ENCODE measurements at places on chromosomes 2 and 18.
A peak's percentile ranks its signal among the peaks of the same experiment; 100 is the strongest.

GRCh38 chr2:56202381-56203121 is 18.8 kb downstream of the CCDC85A start:
- no peak for DNase-seq

DNA sequence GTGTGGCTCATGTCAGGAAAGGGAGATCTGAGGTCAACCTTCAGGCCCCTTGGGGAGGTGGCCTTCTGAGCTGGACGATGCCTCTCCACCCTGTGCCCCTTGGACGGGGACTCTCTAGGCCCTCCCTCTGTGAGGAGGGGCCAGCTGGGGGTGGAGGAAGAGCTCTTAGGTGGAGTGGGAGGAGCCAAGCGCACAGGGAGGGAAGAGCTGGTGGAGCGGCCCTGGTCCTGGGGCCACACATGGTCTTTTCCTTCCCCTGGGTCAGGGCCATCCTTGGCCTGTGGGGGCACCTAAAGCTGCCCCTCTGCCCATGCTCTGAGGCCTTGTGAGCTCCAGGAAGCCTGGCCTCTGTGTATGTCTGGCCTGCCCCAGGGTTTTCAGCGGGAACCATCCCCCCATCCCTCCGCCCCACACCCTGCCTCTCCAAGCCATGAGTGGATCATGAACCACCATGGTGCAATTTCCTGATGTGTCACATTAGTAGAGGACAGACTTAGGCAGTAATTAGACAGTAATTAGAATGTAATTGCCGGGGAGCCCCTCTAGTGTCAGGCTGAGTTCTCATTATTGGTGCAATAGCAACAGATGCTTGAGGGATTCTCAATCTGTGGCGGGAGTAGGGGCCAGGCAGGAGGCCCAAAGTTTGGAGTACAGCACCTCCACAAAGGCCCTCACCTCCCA is 63.0 kb downstream of the GLI2 start:
- peak; percentile 62 for DNase-seq

DNA sequence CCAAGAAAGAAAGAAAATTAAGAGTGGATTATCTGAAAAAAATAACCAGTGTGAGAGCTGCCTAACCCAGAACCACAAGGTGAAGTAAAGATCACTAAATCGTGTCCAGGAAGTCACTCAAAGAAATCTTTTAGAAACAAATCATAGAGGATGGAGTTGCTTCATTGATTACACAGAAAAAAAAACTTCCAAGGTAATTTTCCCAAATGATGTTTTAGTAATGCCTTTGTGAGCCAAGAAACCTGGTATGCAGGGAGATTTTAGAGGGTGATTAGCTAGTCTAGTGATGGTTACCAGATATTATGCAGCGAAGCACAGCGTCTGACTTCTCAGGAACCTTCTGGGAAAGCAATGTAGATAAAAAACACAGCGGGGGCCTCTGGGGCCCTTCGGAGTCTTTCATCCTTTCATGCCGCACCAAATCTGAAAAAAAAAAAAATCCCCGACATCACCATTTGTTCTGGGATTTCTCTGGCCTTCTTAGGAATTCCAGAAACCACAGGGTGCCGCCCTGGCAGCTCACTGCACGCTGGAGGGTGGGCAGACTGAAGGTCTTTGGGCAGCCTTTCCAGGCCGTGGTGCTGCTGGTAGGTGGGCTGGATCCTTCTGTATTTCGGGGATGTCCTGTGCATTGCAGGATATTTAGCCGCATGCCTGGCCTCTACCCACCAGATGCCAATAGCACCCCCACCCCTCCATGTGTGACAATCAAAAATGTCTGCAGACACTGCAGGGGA is 17.3 kb downstream of the ALPK2 start:
- DNase-seq = no peak

DNA sequence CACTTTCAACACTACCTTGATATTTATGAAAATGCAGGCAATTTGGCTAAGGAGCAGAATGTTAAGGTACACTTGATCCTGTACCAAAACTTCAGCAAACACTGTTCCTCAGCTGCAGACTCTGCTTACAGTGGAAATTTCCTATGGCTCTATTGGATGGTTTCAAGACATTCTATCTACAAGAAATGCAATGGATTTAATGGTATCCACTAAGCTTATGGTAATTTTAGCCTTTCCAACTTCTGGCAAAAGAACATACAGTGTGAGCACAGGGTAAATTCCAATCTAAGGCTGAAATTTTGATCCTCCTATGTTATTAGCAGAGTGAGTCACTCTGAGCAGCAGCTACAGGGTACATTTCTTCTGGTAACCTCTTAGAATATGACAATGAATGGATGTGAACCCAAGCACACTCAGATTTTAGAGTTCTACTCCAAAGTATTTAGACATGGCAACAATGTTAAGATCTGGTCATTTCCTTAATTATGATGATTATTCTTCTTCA is 361.8 kb upstream of the PIK3C3 start:
- no peak for DNase-seq

GRCh38 chr2:75982719-75983118 is 272.0 kb upstream of the GCFC2 start:
- no peak for DNase-seq

GRCh38 chr18:76102156-76102555 is 392.9 kb downstream of the ZNF516 start:
- no peak for DNase-seq

DNA sequence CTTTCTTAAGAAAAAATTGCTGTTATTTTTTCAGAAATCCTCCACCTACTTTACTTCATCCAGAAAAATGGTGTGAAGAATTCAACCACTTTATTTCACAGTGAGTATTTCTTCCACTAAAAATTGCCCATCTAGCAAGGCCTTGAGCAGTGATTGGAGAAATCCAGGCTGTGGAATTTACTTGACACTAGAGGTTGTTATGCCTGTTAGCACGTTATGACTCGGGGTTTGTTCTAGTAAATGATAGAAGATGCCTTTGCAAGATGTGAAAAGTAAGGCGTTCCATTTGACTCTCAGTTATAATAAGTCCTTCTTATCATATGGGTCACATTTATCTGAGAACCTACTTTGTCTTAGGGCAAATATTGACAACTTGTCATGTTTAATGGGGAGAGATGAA is 157.4 kb downstream of the MYO3B start:
- DNase-seq = no peak

DNA sequence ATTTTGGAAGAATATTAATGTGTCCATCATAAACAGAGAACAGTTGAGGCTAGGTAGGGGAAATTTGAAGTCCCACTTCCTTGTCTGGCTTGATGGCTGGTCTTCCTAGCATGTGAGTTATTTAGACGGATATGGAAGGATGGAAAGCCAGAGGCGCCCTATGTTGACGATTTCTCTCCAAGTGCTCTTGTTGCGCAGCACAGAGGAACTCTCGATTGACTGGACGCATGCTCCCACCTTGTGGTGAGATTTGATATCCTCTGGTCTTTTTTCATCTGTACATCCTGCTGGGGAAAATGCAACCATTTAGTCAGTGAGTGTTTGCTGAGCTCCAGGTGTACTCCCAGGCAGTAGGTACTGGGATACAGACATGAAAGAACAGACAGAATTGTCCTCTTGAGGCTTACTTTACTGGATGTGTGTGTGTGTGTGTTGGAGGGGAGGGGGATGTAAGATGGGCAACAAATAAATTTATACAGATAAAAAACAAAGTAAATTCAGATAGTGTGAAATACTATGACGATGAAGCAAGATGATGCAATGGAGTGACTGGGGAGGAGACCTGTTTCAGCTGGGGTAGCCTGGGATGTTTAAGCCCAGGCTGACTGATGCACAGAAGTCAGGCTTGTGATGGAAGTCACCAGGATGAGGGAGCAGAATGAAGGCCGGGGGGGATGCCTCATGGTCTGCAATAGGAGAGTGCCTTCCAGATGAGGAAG is 137.2 kb downstream of the TRIM43 start:
- DNase-seq = peak; percentile 72

DNA sequence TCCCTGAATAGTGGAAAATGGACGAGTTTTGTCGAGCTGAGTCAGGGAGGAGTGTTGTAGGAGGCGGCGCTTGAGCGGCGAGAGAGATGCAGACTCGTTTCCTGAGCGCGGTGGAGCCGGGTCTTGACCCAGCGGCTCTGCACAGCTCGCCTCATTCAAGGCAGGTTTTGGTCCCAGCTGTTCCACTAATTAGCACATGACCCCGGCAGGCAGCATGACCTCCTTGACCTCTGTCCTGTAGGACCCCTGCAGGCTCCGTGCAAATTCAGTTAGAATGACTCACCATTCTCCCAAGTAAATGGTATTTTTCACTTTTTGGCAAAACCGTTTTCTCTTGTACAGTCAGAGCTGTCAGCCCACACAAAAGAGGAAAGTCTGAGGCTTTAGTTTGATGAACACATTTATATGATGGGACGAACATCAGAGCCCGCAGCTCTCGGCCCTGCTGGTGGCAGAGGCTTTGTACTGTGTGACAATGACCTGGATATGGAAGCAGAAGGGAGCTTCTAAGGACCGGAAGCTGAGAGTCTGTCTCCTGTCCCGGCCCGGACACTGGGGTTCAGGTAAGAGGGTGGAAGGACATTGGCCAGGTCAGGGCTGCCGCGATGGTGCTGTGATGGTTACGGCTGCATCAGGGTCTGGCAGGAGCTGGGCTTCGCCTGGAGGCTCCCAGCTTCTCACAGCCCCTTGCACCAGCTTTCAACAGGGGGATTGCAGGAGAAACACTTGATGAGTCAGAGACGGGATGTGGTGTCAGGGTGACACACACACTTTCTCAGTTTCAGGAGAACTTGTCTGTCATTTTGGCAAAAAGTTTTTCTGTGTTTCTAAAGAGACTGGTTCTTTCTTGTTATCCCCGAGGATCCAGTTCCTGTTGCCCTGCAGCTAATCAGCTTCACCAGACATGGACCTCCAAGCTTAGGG is 29.9 kb upstream of the ALKAL2 start:
- DNase-seq = no peak

DNA sequence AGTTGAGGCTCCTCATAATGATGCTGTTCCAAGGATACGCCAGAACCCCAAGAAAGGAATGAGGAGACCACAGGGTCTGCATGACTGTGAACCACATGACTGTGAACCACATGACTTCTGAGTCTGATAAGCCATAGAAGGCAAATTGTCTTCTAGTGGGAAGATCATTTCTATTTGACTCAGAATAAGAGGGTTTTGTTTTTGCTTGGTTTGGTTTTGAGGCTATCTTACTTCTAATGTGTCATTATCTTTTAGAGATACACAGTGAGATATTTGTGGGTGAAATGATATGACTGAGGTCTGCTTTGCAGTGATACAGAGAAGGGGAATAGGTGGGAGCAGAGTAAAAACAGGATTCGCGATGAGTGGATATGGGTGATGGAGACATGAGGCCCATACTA is 28.9 kb upstream of the BCL2L11 start:
- DNase-seq = no peak

DNA sequence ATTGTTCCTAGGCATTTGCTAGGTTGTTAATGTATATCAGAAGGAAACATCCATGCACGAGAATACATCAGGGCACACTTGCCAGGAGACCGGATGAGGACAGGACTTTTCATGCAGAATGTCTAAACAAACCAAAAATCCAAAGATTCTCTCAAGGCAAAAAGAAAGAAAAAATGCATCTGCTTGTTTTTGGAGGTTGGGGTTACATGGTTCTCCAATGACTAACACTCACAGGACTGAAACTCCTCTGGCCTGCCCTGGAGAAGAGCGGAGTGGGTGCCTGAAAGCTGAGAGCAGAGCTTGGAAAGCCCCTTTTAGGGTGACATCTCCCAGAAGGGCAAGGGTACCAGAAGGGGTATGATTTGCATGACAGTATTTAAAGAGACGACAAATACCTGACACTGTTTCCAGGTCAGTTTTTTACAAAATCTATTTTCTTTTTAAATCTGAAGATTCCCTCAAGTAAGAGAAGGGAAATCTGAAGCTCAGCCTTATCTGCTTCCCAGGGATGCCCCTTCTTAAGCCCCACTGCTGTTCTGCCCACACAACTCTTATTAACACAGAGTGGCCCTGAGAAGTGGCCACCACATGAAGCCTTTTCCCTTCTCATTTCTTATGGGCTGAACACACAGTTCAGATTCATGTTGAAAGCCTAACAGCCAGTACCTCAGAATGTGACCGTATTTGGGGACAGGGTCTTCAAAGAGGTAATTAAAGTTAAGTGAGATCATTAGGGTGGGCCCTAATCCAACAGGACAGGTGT is 216.4 kb downstream of the STK39 start:
- DNase-seq = no peak
